ENCODE measurements at places on chromosomes 12 and 14.

- DNase-seq, result peak; percentile 73
These were observed 1.9 kb upstream of the PIWIL1 start for GRCh38 chr12:130335517-130336392.

DNA sequence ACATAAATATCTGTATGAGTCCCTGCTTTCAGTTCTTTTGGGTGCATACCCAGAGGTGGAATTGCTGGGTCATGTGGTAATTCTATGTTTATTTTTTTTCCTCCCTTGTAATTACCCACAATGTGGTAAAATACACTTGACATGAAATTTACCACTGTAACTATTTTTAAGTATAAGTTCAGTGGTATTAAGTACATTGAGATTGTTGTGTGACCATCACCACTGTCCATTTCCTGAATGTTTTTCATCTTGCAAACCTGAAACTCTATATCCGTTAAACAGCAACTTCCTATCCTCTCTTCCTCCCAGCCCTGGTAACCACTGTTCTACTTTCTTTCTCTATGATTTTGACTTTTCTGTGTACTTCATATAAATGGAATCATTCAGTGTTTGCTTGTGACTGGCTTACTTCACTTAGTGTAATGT is 51.4 kb downstream of the BORCS5 start:
- DNase-seq, result peak; percentile 16

DNA sequence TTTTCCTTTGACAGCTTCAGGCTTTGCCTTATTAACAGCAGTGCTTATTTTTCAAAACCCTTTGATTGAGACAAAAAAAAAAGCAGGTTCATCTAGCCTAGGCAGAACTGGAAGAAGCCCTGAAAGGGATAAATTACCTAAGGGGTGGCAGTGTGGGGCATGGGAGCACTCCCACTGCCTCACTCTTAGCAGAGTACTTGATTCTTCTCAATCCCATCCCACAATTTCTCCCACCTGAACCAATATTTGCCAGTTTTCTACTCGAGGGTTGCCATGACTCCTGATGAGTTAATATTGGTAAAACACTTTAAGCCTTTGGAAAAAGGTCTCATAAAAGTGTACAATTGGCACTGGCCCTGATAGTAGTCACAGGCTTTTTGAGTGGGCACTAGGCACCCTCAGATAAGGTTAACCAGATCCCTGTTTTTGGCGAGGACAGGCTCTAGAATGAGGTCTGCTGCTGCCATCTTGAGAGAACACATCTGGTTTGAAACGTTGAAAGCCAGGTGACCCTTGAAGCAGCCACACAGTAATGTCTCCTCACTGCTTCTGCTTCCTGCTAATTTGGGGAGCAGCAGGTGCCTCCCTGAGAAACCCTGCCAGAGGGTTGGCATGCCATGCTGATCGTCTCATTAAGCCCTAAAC is 320.0 kb downstream of the RAD51B start:
- DNase-seq, result no peak

DNA sequence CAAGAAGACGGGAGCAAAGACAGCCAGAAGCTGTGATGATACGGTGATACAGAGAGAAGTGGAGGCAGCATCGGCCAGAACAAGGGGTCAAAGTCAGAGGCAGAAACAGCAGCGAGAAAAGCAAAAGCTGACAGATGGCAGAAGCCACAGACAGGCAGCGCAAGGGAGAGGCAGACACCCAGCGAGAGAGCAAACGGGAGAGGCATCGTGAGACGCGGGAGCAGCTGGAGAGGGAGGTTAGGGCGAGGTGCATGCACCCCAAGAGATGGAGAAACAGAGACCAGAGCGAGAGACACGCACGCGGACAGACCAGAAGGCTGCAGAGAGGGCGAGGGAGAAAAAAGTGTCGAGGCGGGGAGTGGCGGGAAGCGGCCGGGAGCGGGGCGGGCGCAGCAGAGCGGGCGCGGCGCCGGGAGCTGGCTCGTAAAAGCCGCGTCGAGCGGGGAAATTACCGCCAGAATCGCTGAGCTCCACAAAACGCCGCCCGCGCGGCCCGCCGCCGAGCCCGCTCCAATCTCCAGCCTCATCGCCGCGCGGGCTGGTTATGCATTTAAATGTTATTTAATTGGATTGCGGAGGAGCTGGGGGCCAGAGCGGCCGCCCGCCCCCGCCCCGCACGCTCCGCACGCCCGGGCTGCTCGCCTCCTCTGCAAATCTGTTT is 15.6 kb downstream of the SMUG1 start:
- DNase-seq, result peak; percentile 63

DNA sequence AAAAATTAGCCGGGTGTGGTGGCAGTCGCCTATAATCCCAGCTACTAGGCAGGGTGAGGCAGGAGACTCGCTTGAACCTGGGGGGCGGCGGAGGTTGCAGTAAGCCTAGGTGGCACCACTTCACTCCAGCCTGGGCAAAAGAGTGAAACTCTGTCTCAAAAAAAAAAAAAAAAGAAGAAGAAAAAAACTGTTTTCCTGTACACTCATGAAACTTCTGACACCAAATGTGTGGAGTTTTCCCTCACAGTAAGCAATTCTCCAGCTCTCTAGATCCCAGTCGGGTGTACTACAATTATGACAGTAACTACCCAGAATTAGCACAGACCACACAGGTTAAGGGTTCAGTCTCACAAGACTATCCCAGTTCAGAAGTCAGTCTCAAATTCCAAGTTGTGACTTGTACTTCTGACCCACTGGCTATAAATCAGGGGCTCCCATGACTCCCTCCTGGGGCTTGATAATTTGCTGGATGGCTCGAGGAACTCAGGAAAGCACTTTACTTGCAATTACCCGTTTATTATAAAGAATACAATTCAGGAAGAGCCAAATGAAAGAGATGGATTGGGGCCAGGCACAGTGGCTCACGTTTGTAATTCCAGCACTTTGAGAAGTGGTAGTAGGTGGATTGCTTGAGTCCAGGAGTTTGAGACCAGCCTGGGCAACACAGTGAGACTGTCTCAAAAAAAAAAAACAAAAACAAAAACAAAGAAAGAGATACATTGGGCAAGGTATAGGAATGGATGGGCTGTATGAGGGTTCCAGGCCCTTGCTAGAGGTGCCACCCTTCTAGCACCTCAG is 12.4 kb upstream of the ARF6 start:
- no peak for DNase-seq

DNA sequence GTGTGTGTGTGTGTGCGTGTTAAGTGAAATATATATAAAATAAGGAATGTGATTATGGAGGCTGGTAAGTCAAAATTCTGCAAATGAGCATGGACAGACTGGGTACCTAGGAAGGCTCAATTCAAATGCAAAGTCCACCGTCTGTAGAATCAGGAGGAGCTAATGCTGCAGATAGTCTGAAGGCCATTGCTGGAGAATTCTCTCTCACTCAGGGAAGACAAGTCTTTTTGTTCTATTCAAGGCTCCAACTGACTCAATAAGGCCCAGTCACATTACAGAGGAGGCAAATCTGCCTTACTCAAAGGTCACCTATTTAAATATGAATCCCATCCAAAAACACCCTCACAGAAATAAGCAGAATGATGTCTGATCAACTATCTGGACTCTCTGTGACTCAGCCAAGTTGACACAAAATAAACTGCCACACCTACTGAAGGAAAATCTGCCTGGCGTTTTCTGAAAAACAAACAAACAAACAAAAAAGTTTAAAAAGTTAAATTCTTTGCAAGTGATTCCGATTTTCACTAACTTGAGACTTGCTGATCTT is 684 bp upstream of the KLRF2 start:
- DNase-seq, result no peak

DNA sequence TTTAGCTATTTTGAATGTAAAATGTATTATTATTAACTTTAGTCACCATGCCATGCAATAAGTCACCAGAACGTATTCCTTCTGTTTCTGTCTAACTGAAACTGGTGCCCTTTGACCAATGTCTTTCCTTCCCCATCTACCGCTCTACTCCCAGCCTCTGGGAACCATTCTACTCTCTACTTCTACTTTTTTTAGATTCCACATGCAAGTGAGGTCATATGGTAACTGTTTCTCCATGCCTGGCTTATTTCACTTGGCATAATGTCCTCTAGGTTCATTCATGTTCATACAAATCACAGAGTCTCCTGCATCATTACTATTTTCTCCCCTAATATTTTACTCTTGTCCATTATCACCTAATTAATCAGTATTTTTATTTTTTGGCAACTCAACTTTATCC is 160.1 kb downstream of the TMX1 start:
- no peak for DNase-seq

- no peak for DNase-seq
These were observed 33.3 kb downstream of the APAF1 start for GRCh38 chr12:98678236-98678945.

Data from GM20000 (cell line).